Stimulated activated CD8-positive, alpha-beta memory T cell treated with anti-CD3 and anti-CD28 coated beads, Interleukin-4, amount 100 ng/mL, for 48 hours (primary cell): ENCODE measurements at places on chromosomes 7 and 10.

DNA sequence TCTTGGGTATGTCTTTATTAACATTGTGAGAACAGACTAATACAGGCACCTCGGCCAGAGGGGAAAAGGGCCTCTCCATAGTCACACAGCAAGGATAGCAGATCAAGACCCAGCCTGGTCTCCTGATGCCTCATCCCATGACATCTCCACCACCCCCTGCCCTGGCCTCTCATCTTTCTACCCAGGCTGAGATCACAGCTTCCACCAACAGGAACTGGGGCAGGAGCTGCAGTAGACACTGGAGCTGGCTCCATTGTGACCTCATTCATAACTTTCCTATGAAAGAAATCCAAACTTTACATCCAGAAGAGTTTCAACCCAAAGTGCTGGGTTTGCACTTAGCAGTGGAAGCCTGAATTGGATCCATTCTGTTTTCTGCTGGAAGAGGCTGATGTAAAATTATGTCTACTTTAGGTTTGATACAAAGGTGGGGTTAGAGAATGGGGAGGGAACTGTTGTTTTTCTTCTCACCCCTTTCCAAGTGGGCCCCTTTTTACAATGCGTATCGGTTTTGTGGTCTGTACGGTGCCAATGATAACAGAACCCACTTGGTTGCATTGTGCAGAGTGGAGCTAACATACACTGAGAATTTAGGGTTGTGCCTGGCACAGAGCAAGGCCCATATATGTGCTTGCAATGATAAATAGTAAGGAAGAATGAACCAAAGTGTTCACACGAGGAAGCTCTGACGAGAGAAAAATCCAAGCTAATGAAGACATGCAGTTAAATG lies 28.6 kb upstream of the INSIG1 start:
- no peak for DNase-seq

DNA sequence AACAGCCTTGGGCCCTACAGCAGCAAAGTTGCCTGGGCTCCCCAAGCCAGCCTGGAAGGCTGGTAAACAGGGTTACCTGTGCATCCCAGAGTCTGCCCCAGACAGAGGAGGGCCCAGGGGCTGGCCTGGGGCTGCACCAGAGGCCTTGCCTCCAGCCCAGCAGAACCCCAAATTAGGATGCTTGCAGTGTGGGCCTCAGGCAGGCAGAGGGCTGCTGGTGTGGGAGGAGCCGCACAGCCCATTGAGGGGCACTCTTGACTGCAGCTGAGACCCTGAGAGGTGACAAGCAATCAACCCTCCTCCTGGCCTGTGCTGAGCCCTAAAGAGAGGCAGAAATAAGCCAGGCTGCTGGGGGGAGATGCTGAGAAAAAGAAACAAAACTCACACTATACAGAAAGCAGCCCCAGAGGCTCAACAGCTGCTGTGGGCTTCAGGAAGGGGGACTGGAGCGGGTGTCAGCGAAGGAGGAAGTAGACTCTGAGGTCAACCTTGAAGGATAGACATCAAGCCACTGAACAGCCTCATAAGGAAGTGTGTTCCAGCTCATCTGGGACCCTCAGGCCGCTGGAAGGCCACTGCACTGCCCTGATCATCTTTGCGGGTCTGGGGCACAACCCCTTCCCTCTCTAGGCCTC lies 6.6 kb downstream of the AIFM2 start:
- no peak for DNase-seq

- no peak for DNase-seq
Observed at GRCh38 chr7:36814311-36814710, 90.0 kb upstream of the AOAH start.

DNA sequence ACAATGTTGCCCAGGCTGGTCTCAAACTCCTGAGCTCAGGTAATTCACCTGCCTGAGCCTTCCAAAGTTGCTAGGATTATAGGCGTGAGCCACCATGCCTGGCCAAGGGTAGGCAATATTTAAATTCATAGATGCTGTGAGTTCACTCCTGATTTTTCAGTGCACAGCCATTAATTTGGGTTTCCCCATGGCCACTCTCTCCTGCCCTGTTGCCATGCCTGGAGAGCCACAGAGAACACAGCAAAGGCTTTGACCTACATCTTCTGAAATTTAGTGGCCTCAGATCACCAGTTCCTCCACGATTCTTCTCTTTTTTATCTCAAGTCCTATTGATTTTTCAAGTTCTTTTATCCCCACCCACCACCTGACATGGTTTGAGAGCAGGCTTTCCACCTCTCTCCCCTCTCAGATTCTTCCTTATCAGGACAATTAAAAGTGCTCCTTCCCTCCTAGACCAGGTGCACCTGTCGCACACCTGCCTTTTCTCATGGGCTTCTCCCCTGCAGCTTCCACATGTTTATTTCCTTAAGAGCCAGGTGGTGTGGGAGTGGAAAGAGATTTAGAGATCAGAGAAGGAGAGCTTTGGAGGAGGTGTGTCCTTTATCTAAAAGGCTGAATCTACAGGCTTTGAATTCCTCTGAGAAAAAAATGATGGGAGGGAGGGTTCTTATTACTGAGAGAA lies 123.8 kb downstream of the ADRA2A start:
- DNase-seq = no peak

DNA sequence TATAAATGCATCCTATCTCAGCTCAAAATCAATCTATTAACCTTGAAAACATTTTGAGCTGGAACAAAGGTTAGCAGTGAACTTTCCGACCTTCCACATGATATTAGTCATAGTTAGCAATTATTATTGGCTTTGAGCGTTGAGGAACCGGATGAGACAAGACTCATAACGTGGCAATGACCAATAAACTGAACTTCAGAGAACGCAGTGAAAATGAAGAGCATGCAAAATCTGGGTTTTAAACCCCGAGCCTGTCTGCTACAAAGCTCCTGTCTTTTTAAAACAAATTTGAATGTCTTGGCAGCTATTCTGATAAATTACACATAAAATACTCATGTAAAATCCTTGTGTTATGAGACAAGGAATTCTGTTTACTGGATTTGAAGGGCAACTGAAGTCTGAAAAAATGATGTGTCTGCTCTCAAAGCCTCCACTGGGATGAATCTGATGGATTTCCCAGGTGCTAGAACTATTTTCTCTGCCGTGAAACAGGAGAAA lies 74.7 kb upstream of the ITGB1 start:
- DNase-seq = no peak
